ENCODE measurements at places on chromosomes 2 and 18. TPM values are rescaled to one million over a fixed set of nuclear protein-coding genes. Genes with fewer than 3 reads are reported as not detected.

The FLACC1 gene
- 3.7 TPM for total RNA-seq

The RGPD3 gene
- total RNA-seq = 1.2 TPM

The TXNDC9 gene
- total RNA-seq = 56.1 TPM

The CCDC178 gene
- total RNA-seq = 2.3 TPM

The DSG4 gene
- not detected for total RNA-seq

The LOXHD1 gene
- 0.23 TPM for total RNA-seq

The RNF25 gene
- total RNA-seq = 27.9 TPM

The DCAF17 gene
- 74.0 TPM for total RNA-seq

The ALMS1 gene
- 60.2 TPM for total RNA-seq

The C2orf92 gene
- total RNA-seq = 8.1 TPM

The LPIN2 gene
- total RNA-seq = 58.8 TPM

The APCDD1 gene
- total RNA-seq = 26.8 TPM

The CCDC138 gene
- 42.2 TPM for total RNA-seq

The AQP4 gene
- 549 TPM for total RNA-seq

The LHCGR gene
- total RNA-seq = 0.23 TPM

The CEBPZ gene
- 52.8 TPM for total RNA-seq

The BOLL gene
- 1.4 TPM for total RNA-seq

The RTP5 gene
- total RNA-seq = 13.8 TPM

The EVX2 gene
- total RNA-seq = not detected

The ANKRD36 gene
- 307 TPM for total RNA-seq

The PRSS56 gene
- total RNA-seq = 1.6 TPM

The SCYGR4 gene
- total RNA-seq = not detected

The SERPINB13 gene
- under 0.01 TPM for total RNA-seq

The ALPG gene
- total RNA-seq = not detected

The ARMC9 gene
- 23.8 TPM for total RNA-seq

The IL36RN gene
- not detected for total RNA-seq

The REEP1 gene
- total RNA-seq = 200 TPM

The ABCG5 gene
- total RNA-seq = 0.23 TPM

The SPP2 gene
- not detected for total RNA-seq

The USP14 gene
- 44.5 TPM for total RNA-seq

The LYPD6B gene
- total RNA-seq = 5.8 TPM

All from diencephalon (tissue), 1 donor.